Activated naive CD8-positive, alpha-beta T cell treated with anti-CD3 and anti-CD28 coated beads for 36 hours (primary cell): ENCODE measurements at places on chromosomes 1 and 21. TPM values are rescaled to one million over a fixed set of nuclear protein-coding genes. Genes with fewer than 3 reads are reported as not detected.
A peak's percentile ranks its signal among the peaks of the same experiment; 100 is the strongest.

GRCh38 chr1:239886266-239886665 is 205.4 kb upstream of the FMN2 start:
- DNase-seq, result no peak

GRCh38 chr1:181061891-181062835 is 26.3 kb upstream of the IER5 start:
- DNase-seq, result peak; percentile 47

DNA sequence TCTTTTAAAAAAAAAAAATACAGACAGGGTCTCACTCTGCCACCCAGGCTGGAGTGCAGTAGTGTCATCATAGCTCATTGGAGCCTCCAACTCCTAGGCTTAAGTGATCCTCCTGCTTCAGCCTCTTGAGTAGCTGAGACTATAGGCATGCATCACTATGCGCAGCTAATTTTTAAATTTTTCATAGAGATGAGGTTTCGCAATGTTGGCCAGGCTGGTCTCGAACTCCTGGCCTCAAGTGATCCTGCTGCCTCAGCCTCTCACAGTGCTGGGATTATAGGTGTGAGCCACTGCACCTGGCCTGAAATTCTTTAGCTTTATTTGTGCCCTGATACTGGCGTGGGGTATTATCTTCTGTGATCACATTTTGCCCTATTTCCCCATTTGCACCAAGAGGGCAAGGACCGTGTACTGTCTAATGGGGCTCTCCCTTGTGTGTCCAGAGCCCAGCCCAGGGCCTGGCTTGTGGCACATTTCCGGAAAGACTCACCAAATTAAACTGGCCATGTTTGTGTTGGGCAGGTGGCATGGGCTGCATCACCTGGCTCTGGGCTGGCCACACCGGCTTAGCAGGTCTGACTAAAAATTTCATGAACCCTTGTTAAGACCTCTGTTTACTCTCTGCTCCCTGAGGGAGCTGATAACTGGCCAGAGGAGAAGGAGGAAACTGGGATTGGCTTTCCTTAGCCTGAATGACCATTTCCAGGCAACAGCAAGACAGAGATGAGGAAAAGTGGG is 32.2 kb downstream of the TRIM62 start:
- no peak for DNase-seq

DNA sequence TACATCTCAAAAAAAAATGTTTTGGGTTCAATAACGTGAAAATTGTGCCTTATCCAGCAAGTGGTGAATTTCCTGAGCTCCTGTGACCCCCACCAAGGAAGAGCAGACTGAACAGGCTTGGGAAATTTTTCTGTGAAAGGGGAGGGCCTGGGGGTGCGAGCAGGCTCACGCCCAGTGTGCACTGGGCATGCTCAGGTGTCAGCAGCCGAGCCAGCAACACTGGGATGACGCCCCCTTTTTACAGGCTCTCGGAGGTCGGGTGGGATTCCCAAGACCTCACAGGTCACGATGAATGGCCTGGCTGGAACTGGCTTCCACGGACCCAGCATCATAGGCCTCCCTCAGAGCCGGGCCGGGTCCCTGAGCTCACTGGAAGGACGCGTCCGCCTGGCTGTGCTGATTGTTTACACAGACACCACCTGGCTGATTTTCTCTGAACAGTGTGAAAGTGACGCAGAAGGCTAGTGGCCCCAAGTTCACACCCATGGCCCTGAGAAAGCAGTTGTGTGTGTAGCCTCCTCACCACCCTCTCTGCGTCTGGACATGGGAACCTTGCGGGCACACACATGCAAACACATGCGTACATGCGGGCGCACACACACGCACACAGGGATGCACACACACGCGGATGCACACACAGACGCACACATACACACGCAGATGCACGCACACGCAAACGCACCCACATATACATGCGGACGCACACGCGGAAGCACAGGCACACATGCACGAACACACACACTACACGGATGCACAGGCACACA is 9.2 kb downstream of the CSTB start:
- DNase-seq, result no peak

DNA sequence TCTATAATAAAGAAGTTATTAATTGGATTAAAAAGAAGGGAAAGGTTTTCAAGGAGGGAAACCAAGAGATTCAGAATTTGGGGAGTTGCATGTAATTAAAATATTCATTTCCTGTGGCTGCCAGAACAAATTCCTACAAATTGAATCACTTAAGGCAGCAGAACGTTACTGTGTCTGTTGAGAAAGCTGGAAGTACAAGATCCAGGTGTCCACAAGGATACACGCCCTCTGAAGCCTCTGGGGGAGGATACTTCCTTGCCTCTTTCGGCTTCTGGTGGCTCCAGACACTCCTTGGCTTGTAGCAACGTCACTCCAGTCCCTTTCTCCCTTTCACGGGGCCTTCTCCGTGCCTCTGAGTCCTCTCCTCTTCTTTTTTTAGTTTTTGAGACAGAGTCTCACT is 67.9 kb downstream of the KAZN start:
- DNase-seq, result no peak

DNA sequence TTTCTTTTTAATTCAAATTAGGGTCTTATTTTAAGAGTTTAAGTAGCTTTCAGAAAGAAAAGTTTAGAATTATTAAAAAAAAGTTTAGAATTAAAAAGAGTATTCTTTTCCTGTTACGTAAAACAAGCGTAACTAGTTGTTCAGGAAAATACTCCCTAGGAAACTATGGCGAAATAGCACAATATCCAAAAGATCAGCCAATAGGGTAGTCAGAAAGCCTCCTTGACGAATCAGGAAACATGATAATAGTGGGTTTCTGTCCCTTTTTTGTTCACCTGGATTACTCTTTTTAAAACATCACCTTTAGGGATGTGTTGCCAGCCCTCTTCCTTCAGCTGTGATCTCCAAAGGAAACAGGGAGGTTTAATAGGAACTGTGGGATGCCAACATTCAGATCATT is 25.2 kb downstream of the S1PR1 start:
- DNase-seq, result no peak

GRCh38 chr1:30473922-30474817 is 249.2 kb downstream of the MATN1 start:
- no peak for DNase-seq

DNA sequence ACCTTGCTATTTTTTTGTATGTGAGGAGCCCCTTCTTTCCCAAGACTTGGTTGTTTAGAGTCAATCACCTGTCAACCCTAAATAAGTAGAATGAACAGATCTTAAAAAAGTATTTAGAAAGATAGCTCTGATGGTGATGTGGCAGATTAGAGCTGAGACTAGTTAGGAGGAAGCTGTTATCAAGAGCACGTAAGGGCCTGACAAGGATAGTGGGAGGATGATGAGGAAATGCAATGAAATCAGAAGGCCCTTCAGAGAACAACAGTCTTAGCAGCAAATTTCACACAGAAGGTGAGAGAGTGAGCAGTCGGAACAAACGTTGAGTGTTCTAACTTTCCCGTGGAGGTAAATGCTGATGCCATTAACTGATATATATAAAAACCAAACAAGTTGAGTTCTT is 15.9 kb upstream of the S1PR1 start:
- DNase-seq, result no peak

DNA sequence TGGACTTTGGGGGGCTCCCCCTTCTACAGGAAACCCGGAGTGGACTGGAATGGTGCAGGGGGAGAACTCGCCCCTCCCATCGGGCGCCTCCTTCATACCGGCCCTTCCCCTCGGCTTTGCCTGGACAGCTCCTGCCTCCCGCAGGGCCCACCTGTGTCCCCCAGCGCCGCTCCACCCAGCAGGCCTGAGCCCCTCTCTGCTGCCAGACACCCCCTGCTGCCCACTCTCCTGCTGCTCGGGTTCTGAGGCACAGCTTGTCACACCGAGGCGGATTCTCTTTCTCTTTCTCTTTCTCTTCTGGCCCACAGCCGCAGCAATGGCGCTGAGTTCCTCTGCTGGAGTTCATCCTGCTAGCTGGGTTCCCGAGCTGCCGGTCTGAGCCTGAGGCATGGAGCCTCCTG is at the start of gene TNFRSF14:
Gene TNFRSF14 (plus strand): TSS at position 95 of the 401 bp plus-strand sequence. CDS start 294 bp downstream, at position 389.
- peak; percentile 82 for DNase-seq

DNA sequence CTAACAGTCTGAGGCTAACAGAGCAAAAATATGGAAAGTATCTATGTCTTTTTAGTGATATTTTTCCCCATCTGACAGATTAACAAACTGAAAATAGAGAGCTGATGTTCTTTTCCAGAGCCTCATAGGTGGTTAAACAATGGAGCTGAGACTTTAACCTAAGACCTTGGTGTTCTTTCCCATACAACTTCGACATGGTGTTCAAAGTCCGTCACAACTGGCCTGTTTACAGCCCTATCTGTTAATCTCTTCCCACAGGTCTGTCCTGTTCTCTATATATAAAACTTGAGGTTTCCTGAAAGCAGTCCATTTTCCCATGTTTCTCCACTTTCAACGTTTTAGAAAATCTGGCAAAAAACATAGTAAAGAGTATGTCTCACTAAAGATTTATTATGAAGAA is 395.7 kb downstream of the BRINP2 start:
- no peak for DNase-seq

- no peak for DNase-seq
Measured at GRCh38 chr1:14282707-14283106, 315.8 kb upstream of the KAZN start.

DNA sequence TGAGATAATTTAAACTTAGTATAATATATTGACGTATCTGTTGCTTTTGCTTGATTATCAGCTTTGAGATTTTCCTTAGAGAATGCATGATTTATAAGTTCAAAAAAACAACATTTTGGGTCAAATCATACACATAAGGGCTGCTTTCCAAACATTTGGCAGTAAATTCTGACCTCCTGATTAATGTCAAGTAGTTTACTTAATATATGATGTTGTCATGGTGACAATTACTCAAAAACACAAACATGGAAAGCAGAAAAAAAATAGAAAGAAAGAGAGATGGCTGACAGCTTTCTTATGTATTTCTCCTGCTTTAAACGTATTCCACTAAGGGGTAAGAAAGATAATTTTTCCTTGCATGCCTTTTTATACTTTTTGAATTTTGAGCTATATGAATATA is 258.2 kb upstream of the C1orf105 start:
- no peak for DNase-seq

GRCh38 chr1:29258189-29258975 is 22.1 kb downstream of the PTPRU start:
- no peak for DNase-seq

GRCh38 chr1:201630582-201630981 is 91.7 kb downstream of the NAV1 start:
- no peak for DNase-seq

- DNase-seq, result no peak
Measured at GRCh38 chr1:56484695-56485094, 94.7 kb downstream of the PLPP3 start.

- no peak for DNase-seq
Measured at GRCh38 chr1:228020686-228021354, 14.0 kb downstream of the WNT3A start.

- DNase-seq, result no peak
Measured at GRCh38 chr1:185360714-185361113, 43.7 kb upstream of the IVNS1ABP start.

- no peak for DNase-seq
Measured at GRCh38 chr1:240701412-240701811, 89.5 kb upstream of the GREM2 start.

- DNase-seq, result no peak
Measured at GRCh38 chr1:241167121-241167630, 189.8 kb downstream of the RGS7 start.

DNA sequence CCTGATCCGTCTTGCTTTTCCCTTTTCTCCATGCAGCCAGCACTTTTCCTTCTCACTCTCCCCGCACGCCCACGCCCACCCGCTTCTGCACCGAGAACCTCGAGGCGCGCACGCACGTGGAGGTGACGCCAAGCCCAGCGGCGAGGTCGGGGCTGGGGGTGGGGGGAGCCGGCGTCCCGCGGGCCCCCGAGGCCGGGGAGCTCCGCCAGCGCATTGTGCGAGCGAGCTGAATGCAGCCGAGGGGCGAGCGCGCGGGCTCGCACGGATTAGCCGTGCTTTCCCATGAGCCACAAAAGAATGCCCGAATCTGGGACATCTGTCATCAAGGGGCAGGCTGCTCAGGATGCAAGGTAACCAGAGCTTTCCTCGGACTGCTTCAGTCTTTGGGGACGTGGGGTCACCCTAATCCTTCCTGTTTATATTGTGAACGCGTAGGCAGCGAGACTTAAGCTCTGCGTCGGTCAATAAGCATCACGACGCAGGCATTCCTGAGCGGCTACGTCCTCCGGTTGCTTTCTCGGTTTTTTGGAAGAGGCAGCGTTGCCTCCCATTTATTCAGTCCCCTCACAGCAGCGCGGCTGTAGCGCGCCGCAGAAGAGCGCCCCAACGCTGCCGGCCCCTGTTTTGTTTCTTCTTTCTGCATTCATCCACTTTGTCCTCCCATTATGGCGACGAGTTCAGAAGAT is 67.3 kb upstream of the AKT3 start:
- DNase-seq, result peak; percentile 21

- DNase-seq, result no peak
Measured at GRCh38 chr1:38153778-38154470, 107.3 kb upstream of the POU3F1 start.

DNA sequence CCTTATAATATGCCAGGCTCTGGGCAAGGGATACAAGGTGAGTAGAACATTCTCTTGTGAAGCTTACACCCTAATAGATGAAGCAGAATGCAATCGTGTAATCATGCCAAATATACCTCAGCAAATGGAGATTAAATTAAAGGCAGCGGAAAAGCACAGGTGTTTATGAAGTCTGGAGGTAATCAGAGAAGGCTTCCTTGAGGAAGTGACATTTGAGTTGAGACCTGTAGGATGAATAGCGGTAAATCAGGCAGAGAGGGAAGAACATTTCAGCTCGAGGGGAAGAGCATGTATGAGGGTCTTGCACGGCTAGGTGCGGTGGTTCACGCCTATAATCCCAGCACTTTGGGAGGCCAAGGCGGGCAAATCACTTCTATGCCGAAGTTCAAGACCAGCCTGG is 13.5 kb downstream of the E2F2 start:
- no peak for DNase-seq

GRCh38 chr1:117886101-117886795 is 43.2 kb downstream of the GDAP2 start:
- DNase-seq, result no peak

DNA sequence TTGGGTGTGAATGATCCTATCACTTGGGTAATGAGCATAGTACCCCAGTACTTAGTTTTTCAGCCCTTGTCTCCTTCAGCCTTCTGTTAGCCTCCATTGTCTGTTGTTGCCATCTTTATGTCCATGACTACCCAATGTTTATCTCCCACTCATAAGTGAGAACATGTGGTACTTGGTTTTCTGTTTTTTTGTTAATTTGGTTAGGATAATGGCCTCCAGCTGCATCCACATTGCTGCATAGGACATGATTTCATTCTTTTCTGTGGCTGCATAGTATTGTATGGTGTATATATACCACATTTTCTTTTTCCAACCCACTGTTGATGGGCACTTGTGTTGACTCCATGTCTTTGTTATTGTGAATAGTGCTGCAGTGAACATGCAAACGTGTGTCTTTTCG is 39.6 kb upstream of the GPR52 start:
- no peak for DNase-seq

DNA sequence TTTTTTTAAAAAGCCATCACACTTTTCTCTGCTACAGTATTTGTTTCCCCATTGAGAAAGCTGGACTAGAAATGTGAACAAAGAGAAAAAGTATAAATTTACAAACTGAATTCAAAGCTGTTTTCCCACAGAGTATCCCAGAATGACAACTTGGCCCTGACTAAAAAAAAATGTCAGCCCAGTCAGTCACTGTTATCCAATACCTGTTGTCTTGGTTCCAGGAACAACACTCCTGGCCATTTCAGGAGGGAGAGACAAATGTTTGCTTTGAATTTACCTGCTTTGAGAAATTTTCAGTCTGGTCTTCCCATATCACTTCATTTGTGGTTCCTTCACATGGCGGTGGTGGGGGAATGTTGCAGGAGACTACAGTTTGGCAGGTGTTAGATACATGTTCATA is 46.2 kb downstream of the COLGALT2 start:
- no peak for DNase-seq

The SLC25A24 gene
- total RNA-seq, result 10.9 TPM

The OR2T33 gene
- not detected for total RNA-seq

The HMCN1 gene
- 0.04 TPM for total RNA-seq
